ENCODE measurements at places on chromosomes 7 and 10. TPM values are rescaled to one million over a fixed set of nuclear protein-coding genes. Genes with fewer than 3 reads are reported as not detected.
A peak's percentile ranks its signal among the peaks of the same experiment; 100 is the strongest.

AGR2 gene
- 0.29 TPM for total RNA-seq

GRCh38 chr10:58641708-58642107 is 129.0 kb downstream of the BICC1 start:
- no peak for DNase-seq

- no peak for DNase-seq
These were observed 28.4 kb upstream of the CNPY1 start for GRCh38 chr7:155574556-155575290.

DNA sequence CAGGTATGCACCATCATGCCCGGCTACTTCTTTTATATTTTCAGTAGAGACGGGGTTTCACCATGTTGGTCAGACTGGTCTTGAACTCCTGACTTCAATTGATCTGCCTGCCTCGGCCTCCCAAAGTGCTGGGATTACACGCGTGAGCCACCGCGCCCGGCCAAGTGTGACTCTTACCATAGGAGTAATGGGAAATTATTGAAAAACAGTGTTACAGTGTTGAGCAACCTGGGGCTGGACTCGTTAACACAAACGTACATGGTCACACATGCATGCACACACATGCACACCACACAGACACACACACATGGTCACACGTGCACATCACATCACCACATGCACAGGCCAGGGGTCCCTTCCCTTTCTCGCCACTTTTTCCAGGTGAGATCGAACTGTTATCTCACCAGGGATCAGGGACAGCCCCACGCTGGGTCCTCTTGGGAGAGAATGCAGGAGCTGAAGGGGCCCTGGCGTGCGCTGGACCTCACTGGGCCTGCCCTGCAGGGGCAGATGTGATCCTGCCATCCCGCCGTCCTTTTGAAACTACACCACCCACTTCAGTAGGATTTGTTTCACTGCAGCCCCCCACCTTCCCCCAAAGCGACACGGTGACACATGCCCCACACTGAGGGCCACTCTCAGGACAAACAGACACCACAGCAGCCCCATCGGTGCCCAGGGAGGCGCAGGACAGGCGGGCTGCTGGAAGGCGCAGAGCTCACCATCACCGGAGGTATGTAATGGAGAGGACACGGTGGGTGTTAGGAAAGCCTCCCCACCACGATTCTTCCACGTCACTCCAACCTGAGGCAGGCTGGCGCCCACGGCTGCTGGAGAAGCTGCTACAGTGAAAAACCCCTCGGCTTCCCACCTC is 10.2 kb downstream of the RADIL start:
- DNase-seq = peak; percentile 87

GRCh38 chr10:104209575-104210198 is 22.5 kb downstream of the CFAP43 start:
- DNase-seq = no peak

All from mesenteric fat pad (tissue), 1 donor.